Skeletal muscle tissue (tissue), 5 donors: ENCODE measurements at places on chromosomes 6 and 20. TPM values are rescaled to one million over a fixed set of nuclear protein-coding genes. Genes with fewer than 3 reads are reported as not detected.

The C4B gene
- total RNA-seq, result 18.3 TPM

The OLIG3 gene
- not detected for total RNA-seq

The TRIM40 gene
- total RNA-seq, result not detected

The FAM217B gene
- 7.3 TPM for total RNA-seq

The NKAPL gene
- 0.52 TPM for total RNA-seq

The B3GAT2 gene
- total RNA-seq, result 0.52 TPM

The COL20A1 gene
- 2.6 TPM for total RNA-seq

The ANKEF1 gene
- 1.0 TPM for total RNA-seq

The TPBG gene
- 6.3 TPM for total RNA-seq

The LIME1 gene
- 0.52 TPM for total RNA-seq

The DEFB132 gene
- total RNA-seq, result not detected

The KPNA5 gene
- 9.4 TPM for total RNA-seq

The MYH7B gene
- 19.3 TPM for total RNA-seq

The BTNL2 gene
- not detected for total RNA-seq

The RHAG gene
- total RNA-seq, result 1.6 TPM

The ZFP57 gene
- total RNA-seq, result not detected

The ID4 gene
- 12.5 TPM for total RNA-seq

The ZSCAN31 gene
- 12.5 TPM for total RNA-seq

The COL9A1 gene
- total RNA-seq, result 7.8 TPM

The MRAP2 gene
- 40.2 TPM for total RNA-seq

The MUC22 gene
- not detected for total RNA-seq

The TCF21 gene
- not detected for total RNA-seq

The TFAP2C gene
- not detected for total RNA-seq

The LY6G6D gene
- not detected for total RNA-seq

The PDE10A gene
- total RNA-seq, result 11.0 TPM

The FILIP1 gene
- 19.3 TPM for total RNA-seq

The TBC1D7 gene
- 17.7 TPM for total RNA-seq

The SLC26A8 gene
- total RNA-seq, result under 0.01 TPM

The NUS1 gene
- total RNA-seq, result 8.9 TPM

The LRFN2 gene
- not detected for total RNA-seq

The DNAH8 gene
- 14.6 TPM for total RNA-seq

The PRDM1 gene
- 1.6 TPM for total RNA-seq

The PTCRA gene
- total RNA-seq, result 1.0 TPM

The FERMT1 gene
- total RNA-seq, result not detected

The POLR1C gene
- 21.9 TPM for total RNA-seq
